Kidney (tissue), 22 donors: ENCODE measurements at places on chromosomes 6 and 20.

- no peak for DNase-seq
- no peak overlapping the region for H3K27ac ChIP-seq
- no peaks in the 10 kb centered on the region for H3K27me3 ChIP-seq
- no peaks in the 10 kb centered on the region for H3K4me1 ChIP-seq
- H3K4me3 ChIP-seq = no peak overlapping the region
- H3K36me3 ChIP-seq = no peaks in the 10 kb centered on the region
These were observed 17.1 kb upstream of the TINAG start for GRCh38 chr6:54291146-54291545.

DNA sequence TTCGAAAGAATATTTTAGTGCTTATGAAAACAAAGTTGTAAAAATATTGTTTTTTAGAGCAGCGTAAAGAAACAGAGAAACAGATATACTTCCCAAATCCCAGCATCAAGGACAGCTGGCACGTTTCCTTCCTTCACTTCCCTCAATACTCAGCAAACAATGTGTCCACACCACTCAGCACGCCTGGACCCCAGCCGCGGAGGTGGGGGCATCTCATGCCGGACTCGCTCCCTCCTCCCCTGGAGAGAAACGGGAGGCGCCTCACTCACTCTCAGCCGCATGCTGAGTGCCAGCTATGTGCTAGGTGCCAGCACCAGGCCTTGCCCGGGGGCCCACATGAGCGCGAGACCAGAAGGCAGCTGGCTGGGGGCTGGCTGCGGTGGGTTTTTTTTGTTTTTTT is 34.7 kb downstream of the SLC2A4RG start:
- H3K4me3 ChIP-seq = no peak overlapping the region
- no peak overlapping the region for H3K27ac ChIP-seq
- H3K27me3 ChIP-seq = no peaks in the 10 kb centered on the region
- no peaks in the 10 kb centered on the region for H3K4me1 ChIP-seq
- H3K36me3 ChIP-seq = no peaks in the 10 kb centered on the region
- peak; percentile 76 for DNase-seq

- H3K4me1 ChIP-seq = no peaks in the 10 kb centered on the region
- H3K36me3 ChIP-seq = no peaks in the 10 kb centered on the region
- H3K4me3 ChIP-seq = no peak overlapping the region
- DNase-seq = no peak
- no peaks in the 10 kb centered on the region for H3K27me3 ChIP-seq
These were observed 60.5 kb downstream of the EYS start for GRCh38 chr6:65646544-65646943.

- no peak overlapping the region for H3K4me3 ChIP-seq
- no peak overlapping the region for H3K27ac ChIP-seq
- no peaks in the 10 kb centered on the region for H3K27me3 ChIP-seq
- H3K36me3 ChIP-seq = no peaks in the 10 kb centered on the region
- H3K4me1 ChIP-seq = peaks cover 8% of the 10 kb centered on the region
- DNase-seq = no peak
These were observed 50.2 kb downstream of the TMEM242 start for GRCh38 chr6:157272866-157273755.

DNA sequence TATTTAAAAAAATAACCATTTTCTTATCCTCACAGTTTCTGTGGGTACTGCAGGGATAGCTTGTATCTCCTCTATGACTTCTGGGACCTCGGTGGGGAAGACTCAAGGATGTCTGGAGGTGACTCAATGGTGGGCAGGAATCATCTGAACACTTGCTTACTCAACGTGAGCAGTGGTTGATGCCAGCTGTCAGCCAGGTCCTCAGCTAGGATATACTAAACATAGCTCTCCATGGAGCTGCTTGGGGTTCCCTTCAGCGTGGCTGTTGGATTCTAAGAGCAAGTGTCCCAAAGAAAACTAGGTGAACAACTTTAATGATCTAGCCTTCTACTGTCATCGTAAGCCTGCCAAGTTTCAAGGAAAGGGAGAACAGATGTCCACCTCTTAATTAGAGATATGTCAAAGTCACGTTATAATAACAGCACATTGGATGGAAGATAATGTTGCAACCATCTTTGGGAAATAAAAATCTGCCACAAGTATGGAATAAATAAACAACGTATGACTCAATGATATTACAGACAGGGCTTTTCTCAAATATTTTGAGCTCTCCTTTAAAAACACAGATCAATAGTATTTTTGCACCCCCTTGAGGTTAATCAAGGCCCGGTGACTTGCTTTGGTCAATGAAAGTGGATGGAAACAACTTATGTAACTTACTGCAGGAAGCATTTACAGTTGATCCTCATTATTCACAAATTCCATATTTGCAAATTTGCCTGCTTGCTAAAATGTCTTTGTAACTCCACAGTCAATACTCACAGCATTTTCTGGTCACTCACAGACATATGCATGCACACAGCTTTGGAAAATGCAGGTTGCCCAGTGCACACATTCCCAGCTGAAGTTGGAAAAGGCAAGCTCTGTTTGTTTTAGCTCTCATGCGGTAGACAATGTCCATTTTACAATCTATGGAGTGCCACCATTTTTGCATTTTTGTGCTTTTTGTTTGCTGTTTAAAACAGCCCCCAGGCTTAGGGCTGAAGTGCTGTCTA is 6.6 kb upstream of the HEBP2 start:
- H3K4me3 ChIP-seq = no peak overlapping the region
- H3K36me3 ChIP-seq = no peaks in the 10 kb centered on the region
- no peak overlapping the region for H3K27ac ChIP-seq
- no peak for DNase-seq
- H3K27me3 ChIP-seq = no peaks in the 10 kb centered on the region

DNA sequence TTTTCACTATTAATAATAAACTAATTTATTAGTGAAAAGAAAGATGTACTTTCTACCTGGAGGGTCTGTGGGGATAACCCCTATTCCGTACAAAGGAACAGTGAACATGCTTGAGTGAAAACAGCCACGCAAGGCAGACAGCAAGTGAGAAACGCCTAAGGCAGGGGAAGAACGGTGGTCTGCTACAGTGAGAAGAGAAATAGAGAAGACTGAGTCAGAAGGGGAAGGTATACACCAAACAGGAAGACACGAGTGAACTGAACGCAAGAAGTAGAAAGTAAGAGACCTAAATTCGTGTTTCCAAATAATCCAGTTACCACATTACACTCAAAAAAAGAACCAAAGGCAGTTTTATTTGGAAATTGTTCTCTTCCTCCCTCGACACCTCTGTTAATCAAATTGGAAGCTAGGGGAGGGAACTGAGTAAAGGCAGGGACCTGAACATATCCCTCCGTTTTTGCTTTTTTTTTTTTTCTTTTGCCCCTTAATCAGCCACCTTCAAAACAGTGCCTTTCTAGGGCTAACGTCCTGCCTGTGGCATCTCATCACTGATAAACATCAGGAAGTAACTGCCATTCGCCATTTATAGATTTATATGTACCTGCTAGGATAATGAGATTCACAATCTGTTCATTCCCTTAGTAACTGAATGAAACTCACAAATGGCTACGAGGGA is 48.9 kb downstream of the ATXN1 start:
- no peaks in the 10 kb centered on the region for H3K4me1 ChIP-seq
- no peak overlapping the region for H3K4me3 ChIP-seq
- DNase-seq = no peak
- H3K27me3 ChIP-seq = no peaks in the 10 kb centered on the region
- H3K27ac ChIP-seq = peak overlapping the region; percentile 20

DNA sequence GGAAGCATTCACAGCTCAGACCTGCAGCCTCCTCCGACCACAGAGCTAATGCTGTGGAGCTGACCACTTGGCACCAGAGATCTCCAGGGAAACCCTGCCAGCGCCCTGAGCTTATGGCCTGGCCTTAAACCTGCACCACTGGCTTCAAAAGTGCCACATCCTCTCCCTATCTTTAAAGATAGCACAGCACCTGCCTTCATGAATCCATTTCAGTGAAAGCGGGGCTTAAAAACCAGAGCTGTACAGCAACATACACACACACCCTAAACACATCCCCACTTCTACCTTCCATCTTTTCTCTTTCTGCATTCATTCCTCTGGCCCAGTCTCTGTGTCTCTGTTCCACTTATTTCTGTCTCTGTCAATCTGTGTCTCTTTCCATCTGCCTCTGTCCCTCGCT is 59.8 kb upstream of the CCDC167 start:
- no peaks in the 10 kb centered on the region for H3K36me3 ChIP-seq
- no peaks in the 10 kb centered on the region for H3K4me1 ChIP-seq
- H3K27ac ChIP-seq = no peak overlapping the region
- no peaks in the 10 kb centered on the region for H3K27me3 ChIP-seq

- H3K4me3 ChIP-seq = no peak overlapping the region
- H3K27me3 ChIP-seq = no peaks in the 10 kb centered on the region
- no peaks in the 10 kb centered on the region for H3K4me1 ChIP-seq
- H3K36me3 ChIP-seq = no peaks in the 10 kb centered on the region
- no peak overlapping the region for H3K27ac ChIP-seq
- DNase-seq = no peak
These were observed 34.3 kb upstream of the CARMIL1 start for GRCh38 chr6:25244865-25245264.

- no peak overlapping the region for H3K27ac ChIP-seq
- DNase-seq = no peak
- no peaks in the 10 kb centered on the region for H3K36me3 ChIP-seq
- H3K4me1 ChIP-seq = no peaks in the 10 kb centered on the region
- H3K4me3 ChIP-seq = no peak overlapping the region
These were observed 11.1 kb downstream of the ULBP1 start for GRCh38 chr6:149974825-149975224.

DNA sequence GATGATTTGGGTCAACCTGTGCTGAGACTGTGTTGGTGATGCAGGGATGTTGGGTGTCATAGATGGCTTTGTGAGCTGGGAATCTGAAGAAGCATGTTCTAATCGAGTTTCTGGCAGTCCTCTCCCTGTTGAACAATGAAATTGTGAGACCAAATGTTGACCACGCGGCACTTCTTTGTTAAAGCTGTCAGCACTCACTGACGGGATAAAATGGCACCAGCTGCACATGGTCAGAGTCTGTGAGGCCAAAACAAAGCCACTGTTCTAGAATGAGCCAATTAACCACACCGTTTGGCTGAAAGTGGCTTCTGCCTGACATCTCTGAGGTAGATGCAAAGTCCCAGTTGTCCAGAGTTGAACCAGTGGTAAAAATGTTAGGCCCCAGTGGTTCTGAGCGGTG is 562.2 kb downstream of the KIF16B start:
- H3K27me3 ChIP-seq = no peaks in the 10 kb centered on the region
- no peaks in the 10 kb centered on the region for H3K4me1 ChIP-seq
- no peak overlapping the region for H3K27ac ChIP-seq
- DNase-seq = no peak
- H3K4me3 ChIP-seq = no peak overlapping the region

DNA sequence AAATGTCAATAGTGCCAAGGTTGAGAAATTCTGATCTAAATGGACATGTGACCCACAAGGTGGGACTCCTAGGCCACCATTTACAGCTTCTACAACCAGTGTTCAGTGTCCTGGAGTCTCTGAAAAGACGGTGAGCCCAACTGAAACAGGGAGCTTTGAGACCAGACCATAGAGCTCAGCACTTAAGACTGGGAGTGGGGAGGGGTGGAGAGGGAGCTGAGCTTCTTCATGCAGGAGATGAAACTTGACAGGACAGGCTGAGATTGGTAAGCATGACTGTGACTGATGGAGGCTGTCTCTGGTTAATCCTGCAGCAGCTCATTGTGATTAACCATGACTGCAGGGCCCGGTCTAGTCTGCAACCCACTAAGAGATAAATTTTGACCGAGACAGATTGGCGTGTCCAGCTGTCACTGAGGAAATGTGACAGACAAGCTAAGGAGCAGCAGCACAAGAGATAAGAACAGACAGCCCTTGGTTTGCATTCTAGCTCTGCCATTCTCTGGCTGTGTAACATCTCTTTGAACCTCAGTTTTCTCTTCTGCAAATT is 1.4 kb upstream of the AAR2 start:
- no peak overlapping the region for H3K27ac ChIP-seq
- no peaks in the 10 kb centered on the region for H3K36me3 ChIP-seq
- no peak overlapping the region for H3K4me3 ChIP-seq
- H3K27me3 ChIP-seq = no peaks in the 10 kb centered on the region

- H3K27ac ChIP-seq = no peak overlapping the region
- no peaks in the 10 kb centered on the region for H3K27me3 ChIP-seq
- H3K4me1 ChIP-seq = no peaks in the 10 kb centered on the region
- H3K36me3 ChIP-seq = no peaks in the 10 kb centered on the region
- no peak overlapping the region for H3K4me3 ChIP-seq
These were observed 308.4 kb upstream of the DEFB112 start for GRCh38 chr6:50358113-50358512.

DNA sequence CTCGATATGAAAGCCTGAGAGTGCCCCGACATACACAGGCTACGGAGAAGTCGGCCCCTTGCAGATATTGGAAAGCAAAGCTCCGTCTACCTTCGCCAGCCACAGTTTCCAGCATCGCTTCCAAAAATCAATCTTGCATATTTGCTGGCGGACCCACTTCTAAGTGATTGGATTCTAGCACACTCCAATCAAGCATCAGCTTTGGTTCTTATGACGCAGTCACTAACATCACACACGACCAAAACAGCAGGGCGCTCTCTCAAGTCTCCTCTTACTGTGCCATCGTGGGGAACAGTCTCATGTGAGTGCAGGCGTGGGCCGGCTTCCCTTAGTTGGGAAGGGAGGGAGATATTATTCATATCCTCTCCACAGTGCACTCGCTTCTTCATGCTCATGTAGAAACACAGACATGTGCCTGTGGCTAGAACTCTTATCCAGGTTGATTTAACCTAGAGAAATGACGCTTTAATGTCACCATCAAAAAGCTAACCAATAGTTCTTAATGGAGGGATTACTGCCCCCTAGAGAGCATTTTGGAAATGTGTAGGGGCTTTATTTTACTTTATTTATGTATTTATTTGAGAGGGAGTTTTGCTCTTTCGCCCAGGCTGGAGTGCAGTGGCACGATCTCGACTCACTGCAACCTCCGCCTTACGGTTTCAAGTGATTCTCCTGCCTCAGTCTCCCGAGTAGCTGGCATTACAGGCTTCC is 229.8 kb downstream of the SOD2 start:
- no peaks in the 10 kb centered on the region for H3K27me3 ChIP-seq
- H3K27ac ChIP-seq = no peak overlapping the region
- no peaks in the 10 kb centered on the region for H3K36me3 ChIP-seq
- H3K4me1 ChIP-seq = no peaks in the 10 kb centered on the region
- DNase-seq = no peak
- H3K4me3 ChIP-seq = no peak overlapping the region

- no peak overlapping the region for H3K4me3 ChIP-seq
- no peaks in the 10 kb centered on the region for H3K4me1 ChIP-seq
- no peaks in the 10 kb centered on the region for H3K27me3 ChIP-seq
- no peaks in the 10 kb centered on the region for H3K36me3 ChIP-seq
These were observed 96.9 kb downstream of the UBE3D start for GRCh38 chr6:82968708-82969107.

GRCh38 chr6:161152907-161153662 is 120.8 kb downstream of the AGPAT4 start:
- no peak for DNase-seq
- H3K36me3 ChIP-seq = no peaks in the 10 kb centered on the region
- no peak overlapping the region for H3K4me3 ChIP-seq
